ENCODE measurements at places on chromosomes 1 and 21.

- DNase-seq, result peak; percentile 35
Measured at GRCh38 chr1:98103617-98104285, 182.9 kb upstream of the DPYD start.

- no peak for DNase-seq
Measured at GRCh38 chr1:71944006-71944405, 338.3 kb downstream of the NEGR1 start.

DNA sequence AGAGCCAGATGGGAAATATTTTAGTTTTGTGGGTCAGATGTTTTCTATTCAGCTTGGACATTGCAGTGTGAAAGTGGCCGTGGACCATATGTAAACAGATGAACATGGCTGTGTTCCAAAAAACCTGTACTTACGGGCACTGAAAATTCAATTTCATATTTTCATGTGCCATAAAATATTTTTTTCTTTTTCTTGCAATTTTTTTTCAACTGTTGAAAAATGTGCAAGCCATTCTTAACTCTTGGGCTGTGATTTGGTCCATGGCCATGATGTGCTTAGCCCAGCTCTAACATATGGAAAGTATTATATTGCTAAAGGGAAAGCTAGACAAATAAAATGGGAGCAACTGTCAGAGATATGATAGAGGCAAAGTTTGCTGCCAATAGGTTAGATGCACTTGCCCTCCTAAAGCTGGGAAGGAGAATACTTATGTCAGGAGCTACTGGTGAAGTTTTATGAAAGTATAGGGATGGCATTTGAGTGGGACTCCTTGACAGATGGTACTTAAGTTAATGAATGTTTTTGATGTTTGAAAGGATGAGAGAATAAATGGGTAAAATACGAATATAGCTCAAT, 240.3 kb downstream of the RYR2 start:
- DNase-seq, result no peak

GRCh38 chr1:47181955-47182675, 7.7 kb downstream of the PDZK1IP1 start:
- DNase-seq, result no peak

DNA sequence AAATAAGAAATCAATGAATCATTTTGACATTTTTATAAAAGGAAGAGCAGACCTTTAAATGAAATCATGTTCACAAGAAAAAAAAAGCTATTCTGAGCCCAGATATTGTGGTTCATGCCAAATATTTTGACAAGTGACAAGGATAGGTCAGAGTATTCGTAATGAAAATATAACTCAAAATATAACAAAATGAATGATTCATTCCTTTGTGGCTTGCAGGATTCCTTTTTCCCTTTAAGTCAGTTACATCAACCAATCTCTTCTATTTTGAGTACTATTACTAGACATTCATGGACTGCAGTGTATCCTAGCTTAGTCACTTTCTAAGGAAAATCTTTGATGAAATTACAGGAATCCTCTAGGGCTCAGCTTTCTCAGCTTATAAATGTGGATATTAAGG, 188.7 kb downstream of the COL11A1 start:
- DNase-seq, result peak; percentile 81

DNA sequence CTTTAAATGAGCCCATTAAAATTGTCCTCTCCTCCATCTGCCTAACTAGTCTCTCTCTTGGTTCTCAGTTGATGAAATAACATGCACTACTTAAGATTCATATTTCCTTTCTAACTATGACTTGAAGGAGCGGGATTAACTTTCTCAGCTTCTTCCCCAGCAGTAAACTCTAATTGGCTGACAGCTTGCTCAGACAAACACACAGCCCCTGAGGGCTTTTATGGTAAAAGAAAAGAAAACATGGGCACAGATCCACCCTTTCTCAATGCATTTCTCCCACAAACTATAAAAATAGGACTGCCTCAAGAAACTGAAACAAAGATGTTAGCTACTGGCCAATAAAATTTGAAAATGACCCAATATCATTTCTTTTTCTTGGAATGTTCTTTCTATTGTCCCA, 703.1 kb downstream of the ADGRL2 start:
- DNase-seq, result no peak

DNA sequence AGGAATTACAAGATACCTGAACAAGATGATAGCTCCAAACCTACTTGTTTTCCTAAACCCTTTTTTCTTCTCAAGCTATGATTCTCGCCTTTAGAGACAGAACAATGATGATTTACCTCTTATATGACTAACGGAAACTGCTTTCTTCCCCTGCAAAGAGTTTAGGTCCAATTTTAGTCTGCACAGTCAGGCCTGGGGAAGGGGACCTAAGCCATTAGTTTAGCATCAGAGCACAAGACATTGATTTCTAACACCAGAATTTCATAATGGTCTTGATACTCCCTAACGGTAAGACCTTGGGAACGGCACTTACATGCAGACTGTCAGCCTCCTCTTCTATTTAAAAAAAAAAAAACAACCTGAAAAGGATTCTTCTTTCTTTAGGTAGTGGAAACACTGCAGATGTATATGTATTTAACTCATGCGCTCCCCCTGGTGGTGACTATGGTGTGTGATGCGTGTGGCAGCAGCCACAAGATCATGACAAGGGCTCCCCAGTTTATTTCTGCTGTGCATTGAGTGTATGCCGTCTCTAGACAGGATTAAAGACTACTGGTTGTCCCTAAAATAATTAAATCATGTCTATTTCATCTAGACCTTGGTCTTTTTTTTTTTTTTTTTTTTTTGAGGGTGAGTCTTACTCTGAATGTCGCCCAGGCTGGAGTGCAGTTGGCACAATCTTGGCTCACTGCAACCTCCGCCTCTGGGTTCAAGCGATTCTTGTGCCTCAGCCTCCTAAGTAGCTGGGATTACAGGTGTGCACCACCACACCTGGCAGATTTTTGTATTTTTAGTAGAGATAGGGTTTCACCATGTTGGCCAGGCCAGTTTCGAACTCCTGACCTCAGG, 37.3 kb upstream of the TMEM222 start:
- peak; percentile 72 for DNase-seq

GRCh38 chr1:198699167-198700015, 60.6 kb downstream of the PTPRC start:
- DNase-seq, result peak; percentile 46

DNA sequence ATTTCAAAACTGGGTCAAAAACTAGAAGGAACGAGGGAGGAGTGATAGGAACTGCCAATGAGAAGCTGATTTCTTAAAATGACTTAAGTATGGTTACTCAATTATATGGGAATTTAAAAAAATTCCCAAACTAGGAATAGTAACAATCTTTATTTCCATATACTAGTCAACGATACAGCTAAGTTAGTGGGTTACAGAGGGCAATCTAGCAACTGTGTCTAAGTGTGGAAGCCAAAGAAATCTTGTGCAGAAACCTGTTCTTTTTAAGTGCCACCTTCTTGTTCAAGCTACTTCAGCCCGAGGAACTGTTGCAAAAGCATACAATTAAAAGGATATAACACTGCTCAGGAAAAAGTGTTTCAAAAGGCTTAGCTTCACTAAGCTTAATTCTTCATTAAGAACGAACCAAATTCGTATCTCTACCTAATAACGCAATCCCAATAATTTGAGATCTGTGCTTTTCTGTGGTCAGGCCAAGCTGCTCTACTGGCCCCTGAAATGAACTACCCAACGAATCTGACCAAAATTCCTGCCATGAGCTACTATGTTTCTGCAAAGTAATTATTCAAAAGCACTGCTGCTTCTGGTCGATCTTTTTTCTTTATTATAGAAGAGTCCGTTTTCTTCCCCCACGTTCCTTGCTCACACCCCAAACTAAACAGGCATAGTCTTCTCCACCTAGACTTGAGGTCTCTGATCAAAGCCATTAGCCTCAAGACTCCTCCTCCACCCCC, 1.8 kb downstream of the USP24 start:
- no peak for DNase-seq

DNA sequence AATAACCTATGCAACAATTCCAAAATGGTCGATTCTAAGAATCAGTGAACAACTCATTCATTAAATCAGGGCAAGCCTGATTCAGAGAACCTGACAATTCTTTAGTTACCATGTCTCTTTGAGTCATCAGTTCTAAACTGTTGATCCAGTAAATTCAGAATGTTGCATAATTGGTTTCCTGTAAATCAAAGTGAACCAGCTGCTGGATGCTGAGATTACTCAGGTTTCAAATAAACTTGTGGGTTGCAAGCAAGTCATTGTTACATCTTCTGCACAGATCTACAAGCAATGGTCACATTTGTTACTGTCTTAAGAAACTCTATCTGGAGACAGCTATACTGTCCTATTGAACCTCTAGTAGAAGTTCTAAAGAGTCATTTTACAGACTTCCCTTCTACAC, 16.5 kb downstream of the PLA2G2D start:
- DNase-seq, result peak; percentile 34

Data from fibroblast of skin of right biceps (primary cell).